Stimulated activated CD8-positive, alpha-beta memory T cell treated with anti-CD3 and anti-CD28 coated beads, Interleukin-15, amount 100 ng/mL, for 4 hours (primary cell): ENCODE measurements at places on chromosomes 6 and 20.

DNA sequence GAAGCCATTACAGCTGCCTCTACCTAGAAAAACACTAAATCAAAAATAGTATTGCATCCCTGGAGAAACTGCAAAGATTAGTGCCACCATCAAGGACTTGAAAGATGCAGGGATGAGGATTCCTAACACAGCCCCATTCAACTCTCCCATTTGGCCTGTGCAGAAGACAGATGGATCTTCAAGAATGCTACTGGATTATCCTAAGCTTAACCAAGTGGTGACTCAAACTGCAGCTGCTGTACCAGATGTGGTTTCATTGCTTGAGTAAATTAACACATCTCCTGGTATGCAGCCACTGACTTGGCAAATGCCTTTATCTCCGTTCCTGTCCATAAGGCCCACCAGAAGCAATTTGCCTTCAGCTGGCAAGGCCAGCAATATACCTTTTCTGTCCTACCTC lies 117.4 kb downstream of the TBC1D32 start:
- DNase-seq: no peak

- DNase-seq: no peak
These were observed 5.3 kb upstream of the FUCA2 start for GRCh38 chr6:143516690-143517446.

DNA sequence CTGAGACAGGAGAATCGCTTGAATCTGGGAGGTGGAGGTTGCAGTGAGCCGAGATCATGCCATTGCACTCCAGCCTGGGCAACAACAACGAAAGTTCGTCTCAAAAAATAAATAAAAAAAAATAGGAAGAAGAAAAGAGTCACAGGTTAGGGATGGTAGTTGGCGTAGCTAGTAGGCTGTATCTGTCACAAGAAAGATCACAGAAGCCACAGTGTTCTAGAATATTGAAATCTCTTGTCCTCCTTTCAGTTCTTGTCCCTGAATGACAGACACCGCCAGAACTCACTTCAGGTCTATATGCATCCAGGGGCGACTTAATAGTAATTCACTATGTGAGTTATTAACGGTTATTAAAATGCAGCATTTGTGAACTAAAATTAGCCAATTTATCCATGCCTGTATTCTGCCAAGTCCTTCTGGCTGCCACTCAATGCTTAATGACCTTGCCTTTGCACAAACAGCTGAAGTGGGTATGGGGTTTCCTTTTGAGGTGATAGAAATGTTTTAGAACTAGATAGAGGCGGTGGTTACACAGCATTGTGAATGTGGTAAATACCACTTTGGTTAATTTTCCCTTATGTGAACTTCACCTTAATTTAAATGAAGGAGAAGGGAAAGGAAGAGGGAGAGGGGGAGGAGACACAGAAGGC lies 41.3 kb upstream of the ZMYND8 start:
- no peak for DNase-seq

- no peak for DNase-seq
These were observed 114.1 kb upstream of the SGK1 start for GRCh38 chr6:134432036-134432435.

DNA sequence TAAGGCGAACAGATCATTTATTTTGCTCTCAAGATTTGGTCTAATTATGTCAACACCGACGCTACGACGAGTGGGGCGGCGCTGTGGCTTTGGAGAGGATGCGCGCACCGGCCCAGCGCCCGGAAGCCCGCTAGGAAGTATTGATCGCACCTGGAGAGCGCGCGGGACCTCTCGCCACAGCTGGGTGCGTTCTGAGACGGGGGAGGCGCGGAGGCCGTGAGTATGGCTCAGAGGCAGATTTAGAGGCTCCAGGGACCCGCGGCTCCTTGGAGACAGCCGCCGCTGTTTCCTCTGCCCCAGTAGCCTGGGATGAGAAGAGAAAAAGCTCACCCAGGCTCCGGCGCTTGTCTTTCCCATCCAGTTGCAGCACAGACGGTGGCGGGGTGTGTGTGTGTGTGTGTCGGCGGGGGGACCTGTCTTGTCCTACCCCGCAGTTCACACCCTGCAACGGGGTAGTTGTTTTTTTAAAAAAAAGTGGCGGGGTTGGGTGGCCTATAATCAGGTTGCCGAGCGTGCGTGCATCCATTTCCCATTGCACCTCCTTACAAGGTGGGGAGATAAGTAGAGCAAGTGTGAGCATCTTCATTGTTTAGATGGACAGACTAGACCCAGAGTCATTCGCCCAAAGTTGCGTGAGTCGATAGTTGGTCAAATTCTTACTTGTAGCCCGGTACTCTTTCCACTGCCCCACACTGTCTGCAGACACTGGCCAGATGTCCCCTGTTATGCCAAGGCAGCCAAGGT lies 11.2 kb downstream of the TFAP2D start:
- no peak for DNase-seq

- DNase-seq: no peak
These were observed 204.1 kb downstream of the SIM1 start for GRCh38 chr6:100260584-100260983.

DNA sequence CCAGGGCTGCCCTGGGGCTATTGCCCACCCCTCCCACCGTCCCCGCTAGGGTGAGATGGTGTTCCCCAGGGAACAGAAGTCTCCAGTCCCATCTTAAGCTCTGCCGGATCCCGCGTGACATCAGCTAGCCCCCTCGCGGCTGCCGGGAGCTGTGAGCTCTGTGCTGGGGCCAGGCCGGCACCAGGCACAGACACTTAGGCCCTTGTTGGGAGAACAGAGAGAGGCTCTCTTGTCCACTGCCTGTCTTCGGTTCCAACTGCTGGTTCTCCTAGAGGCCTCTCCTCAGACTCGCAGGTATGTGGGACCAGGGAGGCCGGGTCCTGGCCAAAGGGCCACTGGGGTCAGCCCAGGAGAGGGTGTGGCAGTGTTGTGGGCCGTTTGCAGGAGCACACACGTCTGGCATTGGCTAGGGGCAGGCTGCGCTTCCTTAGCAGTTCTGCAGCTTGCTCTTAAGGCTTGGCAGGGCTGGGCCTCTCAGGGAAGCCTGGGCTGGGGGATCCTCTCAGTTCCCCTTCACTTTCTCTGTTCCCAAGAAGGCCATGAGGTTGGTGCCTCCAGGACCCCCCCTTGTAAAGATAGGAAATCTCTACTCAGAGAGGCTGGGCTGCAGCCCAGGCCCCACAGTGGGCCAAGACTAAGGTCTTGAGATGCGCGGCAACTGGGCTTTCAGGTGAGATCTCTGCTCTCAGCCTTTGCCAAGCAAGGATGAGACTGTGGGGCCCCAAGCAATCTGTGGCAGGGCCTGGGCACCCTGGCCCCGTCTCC lies 6.3 kb downstream of the SGK2 start:
- no peak for DNase-seq

- DNase-seq: peak; percentile 13
These were observed 118.4 kb downstream of the GRM4 start for GRCh38 chr6:34027445-34027936.

DNA sequence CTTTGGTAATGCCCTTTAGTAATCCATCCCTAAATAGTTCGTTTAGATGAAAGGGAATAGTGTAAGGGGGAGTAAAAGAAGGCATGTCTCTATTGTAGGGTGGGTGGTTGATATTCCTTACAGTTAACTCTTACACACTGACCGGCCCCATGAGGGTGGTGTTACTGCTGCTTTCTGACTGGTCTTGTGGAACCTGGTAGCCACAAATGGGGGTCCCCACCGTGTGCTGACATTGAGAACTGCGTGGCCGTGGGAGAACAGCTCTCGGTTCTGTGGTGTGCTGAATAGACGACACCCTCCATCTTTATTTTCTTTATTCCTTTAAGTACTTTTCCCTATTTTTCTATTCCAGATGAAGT lies 19.3 kb downstream of the MRAP2 start:
- DNase-seq: no peak

- DNase-seq: no peak
These were observed 140.5 kb downstream of the CCDC170 start for GRCh38 chr6:151634336-151634720.

GRCh38 chr6:157223511-157223910 lies 99.8 kb downstream of the TMEM242 start:
- no peak for DNase-seq

GRCh38 chr6:121600389-121601168 lies 165.1 kb downstream of the GJA1 start:
- no peak for DNase-seq

DNA sequence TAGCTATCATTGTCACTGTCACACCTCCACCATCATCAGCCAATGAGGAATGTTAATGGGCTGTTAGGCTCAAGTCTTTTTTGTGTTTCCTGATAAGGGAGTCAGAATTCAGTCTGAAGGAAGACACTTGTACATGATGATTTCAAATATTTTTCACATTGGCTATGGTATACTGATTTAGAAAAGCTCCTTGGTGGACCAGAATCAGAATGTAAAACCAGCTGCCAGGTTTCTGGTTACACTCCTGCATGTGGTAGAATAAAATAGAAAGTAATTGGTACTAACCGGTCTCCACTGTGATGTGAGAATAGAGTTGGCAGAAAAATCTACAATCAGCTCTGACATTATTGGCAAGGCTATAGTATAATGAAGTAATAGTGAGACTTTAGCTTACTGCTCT lies 10.7 kb downstream of the COL9A1 start:
- DNase-seq: no peak

DNA sequence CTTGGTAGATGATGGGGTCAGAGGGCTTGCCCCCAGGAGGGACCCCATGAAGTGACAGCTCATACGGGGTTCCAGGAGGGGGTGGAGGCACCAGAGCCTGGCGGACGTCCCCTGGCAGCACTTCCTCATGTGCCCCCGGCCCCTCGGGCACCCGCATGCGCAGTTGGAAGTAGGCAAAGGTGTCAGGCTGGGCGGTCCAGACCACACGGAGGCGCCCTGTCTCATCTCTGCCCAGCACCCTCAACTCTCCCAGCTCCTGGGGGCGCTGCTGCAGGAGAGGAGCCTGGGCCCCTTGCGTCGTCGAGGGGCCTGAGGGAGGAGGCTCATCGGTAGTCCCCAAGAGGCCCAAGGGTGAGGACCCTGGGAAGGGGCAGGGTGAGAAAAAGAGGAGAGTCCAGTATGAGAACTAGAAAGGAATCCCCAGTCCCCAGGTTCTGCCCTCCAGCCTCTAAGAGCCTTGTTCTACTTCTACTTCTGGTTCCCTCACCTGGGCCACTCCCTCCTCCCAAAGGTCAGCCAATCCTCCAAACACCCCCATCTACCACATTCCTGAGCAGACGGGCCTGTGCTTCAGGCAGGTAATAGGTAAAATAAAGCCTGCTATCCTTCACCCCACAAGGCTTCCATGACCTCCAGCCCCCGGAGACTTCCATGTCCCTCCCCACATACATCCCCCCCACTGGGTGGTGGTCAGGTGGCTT lies 23.2 kb downstream of the TNXB start:
- DNase-seq: no peak

- no peak for DNase-seq
These were observed 22.4 kb downstream of the EDN3 start for GRCh38 chr20:59322585-59323454.

DNA sequence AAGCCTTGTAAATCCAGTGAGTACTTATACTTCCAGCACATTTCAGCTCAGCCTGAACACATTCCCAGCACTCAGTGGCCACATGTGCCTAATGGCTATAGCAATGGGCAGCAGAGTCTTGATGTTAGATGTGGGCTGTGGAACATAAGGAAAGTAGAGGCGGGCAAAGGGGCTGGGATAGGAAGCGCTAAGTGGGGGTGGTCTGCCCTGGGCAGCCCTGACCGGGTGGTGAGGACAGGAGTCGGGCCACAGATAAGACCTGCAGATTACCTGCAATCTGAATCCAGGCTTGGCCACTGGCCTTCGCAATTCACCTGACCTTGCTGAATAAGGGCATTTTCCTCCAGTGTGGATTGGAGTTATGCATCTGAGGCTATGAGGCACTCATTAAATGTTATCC lies 11.1 kb upstream of the HMGA1 start:
- DNase-seq: no peak

DNA sequence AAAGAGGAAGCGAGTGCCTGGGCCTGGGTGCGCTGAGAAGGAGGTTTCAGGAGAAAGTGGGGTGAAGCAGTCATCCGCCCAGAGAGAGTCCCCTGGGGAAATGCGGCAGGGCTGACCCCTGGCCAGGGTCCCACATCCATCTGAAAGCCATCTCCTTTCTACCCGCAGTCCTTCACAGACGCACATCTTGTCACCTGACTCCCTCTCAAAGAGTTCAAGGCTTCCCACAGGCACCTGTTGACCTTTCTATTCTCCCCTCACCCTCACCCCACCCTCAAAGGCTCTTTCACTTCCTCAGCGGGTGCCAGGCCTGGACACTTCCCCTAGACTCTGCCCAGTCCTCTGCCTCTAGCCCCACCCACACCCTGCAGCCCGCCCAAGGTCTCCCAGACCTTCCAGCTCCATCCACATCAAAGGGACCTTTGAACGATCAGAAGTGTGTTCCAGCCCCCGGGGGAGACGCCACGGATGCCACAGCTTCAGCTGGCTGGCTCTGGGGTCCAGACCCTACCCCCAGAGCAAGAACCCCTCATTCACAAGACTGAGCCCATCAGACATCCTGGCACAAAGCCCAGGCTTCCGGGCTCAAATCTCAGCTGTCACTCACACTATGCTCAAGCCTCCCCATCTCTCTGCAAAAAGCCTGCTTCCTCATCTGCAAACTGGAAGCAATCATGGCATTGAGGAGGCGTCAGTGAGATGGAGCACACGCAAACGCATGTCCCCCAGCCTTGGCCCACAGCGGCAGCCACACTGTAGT lies 2.1 kb downstream of the CTSZ start:
- DNase-seq: no peak

- no peak for DNase-seq
These were observed 295.1 kb downstream of the PHACTR1 start for GRCh38 chr6:13011612-13012146.

GRCh38 chr6:149218915-149219314 lies 98.6 kb upstream of the TAB2 start:
- DNase-seq: no peak

DNA sequence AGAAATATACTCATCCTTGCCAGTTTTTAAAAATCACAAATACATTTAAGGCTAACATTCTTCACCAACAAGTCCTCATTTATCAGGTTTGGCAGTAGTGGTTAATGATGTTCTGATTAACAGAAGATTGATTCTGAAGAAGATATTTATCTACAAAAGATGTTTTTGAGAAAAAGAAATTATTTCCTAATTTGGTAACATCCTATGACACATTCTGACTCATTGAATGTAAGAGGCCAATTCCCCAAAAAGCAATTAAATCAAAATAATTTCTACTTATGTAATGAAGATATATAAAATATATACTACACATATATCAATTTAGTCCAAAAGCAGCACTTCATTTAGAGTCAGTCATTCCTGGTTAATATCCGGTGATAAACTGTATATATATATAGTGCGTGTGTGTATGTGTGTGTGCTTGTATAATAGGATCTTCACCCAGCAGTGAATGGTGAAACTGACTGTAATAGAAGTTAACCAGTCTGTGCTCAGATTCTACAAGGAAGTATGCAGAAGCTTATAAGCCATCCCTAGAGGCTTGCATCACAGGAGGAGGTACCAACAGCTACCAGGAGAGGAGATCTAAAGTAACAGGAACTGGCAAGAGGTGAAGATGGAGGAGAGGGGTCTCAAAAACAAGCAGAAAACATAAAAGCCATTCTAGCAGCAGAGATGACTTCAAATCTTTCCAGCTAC lies 82.9 kb upstream of the MARCKS start:
- no peak for DNase-seq

DNA sequence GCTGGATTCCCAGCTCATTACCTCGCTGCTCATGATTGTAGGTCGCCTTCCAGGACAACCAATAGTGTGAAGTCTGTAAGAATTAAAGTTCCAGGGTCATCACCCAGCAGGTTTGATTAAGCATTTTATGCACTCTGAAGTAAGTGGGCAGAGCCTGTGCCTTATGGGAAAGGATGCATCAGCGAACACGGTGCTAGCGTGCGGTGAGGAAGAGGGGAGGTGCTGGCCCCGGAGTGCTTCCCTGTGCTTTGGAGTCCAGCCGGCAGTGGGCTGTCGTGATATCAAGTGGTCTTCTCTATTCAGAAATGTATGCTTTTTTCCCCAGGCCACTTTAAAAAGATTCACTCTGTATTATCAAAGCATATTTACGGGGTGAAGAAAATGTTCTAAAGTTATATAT lies 16.0 kb downstream of the DUSP22 start:
- DNase-seq: no peak
